ENCODE measurements at places on chromosomes 3 and 15. TPM values are rescaled to one million over a fixed set of nuclear protein-coding genes. Genes with fewer than 3 reads are reported as not detected.

GRCh38 chr3:183653209-183654064, 18.0 kb downstream of the KLHL24 start:
- peak; percentile 22 for DNase-seq

CCR3 gene
- not detected for total RNA-seq

DNA sequence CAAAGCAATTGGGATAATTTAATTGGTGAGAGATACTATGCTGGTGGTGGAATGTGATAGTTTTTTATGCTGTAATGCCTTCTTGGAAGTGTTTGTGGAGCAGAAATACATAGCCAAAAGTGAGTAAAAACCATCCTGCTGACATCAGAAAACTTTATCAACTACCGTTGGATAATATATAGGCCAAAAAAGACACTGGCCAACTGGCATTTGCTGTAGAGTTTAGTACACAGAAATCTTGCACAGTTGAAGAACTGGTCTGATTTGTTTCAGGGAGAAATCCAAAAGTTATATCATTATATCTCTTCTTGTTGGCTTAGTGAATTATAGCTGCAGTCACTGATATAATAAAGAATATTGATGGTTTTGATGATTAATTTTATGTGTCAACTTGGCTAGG, 507 bp upstream of the MINDY4B start:
- no peak for DNase-seq

- no peak for DNase-seq
These were observed 22.5 kb downstream of the KCTD6 start for GRCh38 chr3:58514405-58514804.

GRCh38 chr3:177282119-177282655, 84.9 kb upstream of the TBL1XR1 start:
- no peak for DNase-seq

GRCh38 chr3:127608362-127608718, 10.1 kb downstream of the MCM2 start:
- no peak for DNase-seq

GRCh38 chr15:95025924-95026728, 794.8 kb downstream of the MCTP2 start:
- DNase-seq, result peak; percentile 73

PIGZ gene
- 5.2 TPM for total RNA-seq

DNA sequence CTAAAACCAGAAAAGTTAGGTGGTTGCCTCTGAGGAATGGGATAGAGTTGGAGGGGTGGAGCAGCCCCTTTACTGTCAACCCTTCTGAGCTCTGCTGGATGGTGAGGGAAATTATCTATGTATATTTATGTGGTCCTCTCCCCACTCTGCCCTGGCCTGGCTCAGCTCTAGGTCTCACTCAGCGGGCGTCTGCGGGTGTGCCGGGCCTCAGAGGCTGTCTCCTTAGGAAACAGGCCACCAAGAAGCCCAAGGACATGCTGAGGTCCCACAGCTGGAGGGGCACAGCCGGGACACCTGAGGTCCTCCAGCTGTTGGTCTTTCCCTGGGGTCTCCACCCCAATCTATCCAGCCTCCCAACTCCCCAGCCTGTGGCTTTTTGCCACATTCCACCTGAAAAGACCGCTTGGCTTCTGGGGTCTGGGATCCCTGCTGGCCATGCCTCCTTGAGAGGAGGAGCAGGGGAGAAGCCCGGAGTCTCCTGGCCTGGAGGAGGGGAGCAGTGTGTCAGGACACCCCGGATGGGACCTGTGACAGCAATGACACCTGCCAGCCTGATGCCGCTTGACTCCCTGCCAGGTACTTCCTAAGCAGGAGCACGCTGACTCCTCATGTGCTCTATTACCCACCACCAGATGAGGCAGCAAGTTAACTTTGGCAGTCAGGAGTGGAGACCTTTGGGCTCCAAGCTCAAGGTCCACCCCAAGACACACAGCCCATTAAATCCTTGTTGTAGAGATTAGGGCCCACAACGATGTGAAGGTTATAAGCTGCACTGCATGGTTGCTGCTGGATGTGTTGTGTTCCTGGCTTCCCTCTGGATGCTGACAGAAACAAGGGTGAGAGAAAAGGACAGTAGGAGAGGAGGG, at the start of gene SLC28A1:
Gene SLC28A1, plus strand, starts transcription at position 747 of the 866 bp plus-strand sequence. CDS start 3,099 bp downstream, outside the sequence.
- DNase-seq, result no peak

GRCh38 chr15:68205954-68206539, 915 bp upstream of the CALML4 start:
- no peak for DNase-seq

- no peak for DNase-seq
These were observed 67.3 kb downstream of the FILIP1L start for GRCh38 chr3:100046986-100047385.

DNA sequence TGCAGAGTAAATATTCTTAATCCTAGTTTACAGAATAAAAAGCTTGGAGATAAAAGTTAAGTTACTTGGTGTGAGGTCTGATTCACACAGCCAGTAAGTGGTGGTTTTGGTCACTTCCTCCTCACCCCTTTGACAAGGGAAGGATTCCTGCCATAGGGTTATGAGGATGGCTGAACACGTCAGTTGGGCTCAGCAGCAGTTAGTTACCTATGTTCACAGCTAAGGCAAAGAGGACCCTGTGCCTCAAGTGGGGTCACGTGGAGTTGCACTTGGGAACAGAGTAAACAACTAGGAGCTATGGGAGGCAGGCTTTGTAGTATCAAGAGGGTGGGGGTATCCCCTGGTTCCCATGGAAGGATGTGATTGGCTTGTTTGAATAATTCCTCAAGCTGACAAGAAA, 232.2 kb downstream of the UBE2E2 start:
- DNase-seq, result no peak

GRCh38 chr3:104805508-104805907, 561.2 kb upstream of the ALCAM start:
- no peak for DNase-seq

GRCh38 chr3:186552408-186553031, 8.3 kb upstream of the CRYGS start:
- DNase-seq, result no peak

GRCh38 chr3:110479731-110480130, 591.9 kb upstream of the NECTIN3 start:
- DNase-seq, result no peak

DNA sequence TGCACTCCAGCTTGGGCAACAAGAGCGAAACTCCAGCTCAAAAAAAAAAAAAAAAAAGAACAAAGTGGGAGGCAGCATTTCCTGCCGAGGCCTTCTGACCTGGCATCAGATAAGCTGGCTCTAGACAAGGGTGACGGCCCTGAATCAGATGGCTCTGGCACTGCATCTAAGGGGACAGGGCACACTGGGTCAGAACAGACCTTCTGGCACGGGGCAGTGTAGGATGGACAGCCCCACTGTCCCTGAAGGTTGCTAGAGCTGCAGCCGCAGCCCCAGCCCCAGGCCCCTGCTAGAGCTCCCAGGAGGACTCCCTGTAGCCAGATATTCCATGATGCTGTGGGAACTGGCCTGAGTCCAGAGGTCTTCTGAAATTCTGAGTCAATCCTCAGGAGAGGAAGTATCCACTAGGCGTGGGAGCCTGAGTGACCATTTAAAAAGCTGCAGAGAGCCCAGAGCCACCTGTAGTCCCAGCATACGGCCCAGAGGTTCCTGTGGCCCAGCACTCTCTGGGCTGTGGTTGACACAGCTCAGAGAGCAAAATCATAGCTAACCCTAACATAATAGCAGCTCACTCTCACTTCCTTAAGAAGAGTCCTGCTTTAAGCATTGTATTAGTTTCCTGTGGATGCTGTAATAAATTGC, 69.2 kb upstream of the MFGE8 start:
- DNase-seq, result peak; percentile 61

GRCh38 chr3:52614689-52615088, 71.0 kb downstream of the PBRM1 start:
- no peak for DNase-seq

GRCh38 chr3:27322634-27323033, 46.5 kb downstream of the NEK10 start:
- no peak for DNase-seq

LHFPL4 gene
- total RNA-seq, result not detected

GRCh38 chr3:140384028-140384771, 293.7 kb upstream of the TRIM42 start:
- no peak for DNase-seq

ANKRD63 gene
- total RNA-seq, result not detected

GRCh38 chr3:165816209-165816608, 21.0 kb downstream of the BCHE start:
- DNase-seq, result no peak
